NCI-H2081 (cell line): ENCODE measurements at places on chromosomes 4 and X.

- no peak for DNase-seq
Measured at GRCh38 chr4:137705171-137705783, 173.0 kb upstream of the PCDH18 start.

GRCh38 chr4:41256740-41257256 lies at the start of gene UCHL1:
UCHL1 (plus strand) TSS chr4:41256928; CDS start chr4:41256977, 49 bp downstream.
- DNase-seq: peak; percentile 97

GRCh38 chrX:123673813-123674212 lies 59.0 kb downstream of the THOC2 start:
- DNase-seq: no peak

DNA sequence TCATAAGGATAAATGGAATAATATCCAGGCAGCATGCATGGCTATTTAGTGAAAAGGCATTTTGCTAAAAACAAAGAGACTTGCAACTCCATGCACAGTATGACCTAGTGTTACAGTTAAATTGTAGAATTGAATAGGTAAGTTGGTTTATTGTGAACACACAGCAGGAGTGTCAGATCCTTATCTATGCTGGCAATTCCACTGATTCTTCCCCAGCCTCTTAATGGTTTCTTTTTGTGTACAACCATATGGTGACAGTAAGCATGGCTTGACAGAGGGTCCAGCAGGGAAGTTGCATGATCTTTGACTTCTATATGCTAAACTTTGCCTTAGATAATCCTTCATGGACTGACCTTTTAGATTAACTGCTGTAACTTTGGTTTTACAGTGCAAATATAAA lies 936.6 kb upstream of the EPHA5 start:
- DNase-seq: peak; percentile 25

DNA sequence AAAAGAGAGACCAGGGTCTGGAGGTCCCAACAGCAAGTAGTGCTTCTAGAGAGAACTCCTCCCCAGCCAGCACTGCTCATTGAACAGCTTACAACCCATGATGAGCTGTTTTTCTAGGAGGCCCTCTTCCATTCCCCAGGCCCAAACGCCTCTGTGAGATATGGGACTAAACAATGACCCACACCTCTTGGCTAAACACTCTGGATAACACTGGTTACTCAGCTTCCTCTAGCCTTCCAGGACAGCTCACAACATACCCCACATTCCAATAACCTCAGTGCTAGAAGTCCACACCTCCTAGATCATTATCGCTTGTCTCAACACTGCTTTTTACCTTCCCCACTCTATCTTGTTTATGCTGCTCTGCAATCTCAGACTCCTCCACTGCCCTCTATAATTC lies 35.4 kb upstream of the PGRMC2 start:
- no peak for DNase-seq

GRCh38 chr4:170949084-170949483 lies 859.3 kb upstream of the AADAT start:
- no peak for DNase-seq

GRCh38 chr4:6472387-6473263 lies at the start of gene PPP2R2C:
PPP2R2C (minus strand) TSS chr4:6472614; CDS start chr4:6472229, 385 bp downstream.
- no peak for DNase-seq
